Stimulated activated CD8-positive, alpha-beta memory T cell treated with anti-CD3 and anti-CD28 coated beads, Interleukin-4, amount 100 ng/mL, for 4 hours (primary cell): ENCODE measurements at places on chromosomes 11 and 22.

DNA sequence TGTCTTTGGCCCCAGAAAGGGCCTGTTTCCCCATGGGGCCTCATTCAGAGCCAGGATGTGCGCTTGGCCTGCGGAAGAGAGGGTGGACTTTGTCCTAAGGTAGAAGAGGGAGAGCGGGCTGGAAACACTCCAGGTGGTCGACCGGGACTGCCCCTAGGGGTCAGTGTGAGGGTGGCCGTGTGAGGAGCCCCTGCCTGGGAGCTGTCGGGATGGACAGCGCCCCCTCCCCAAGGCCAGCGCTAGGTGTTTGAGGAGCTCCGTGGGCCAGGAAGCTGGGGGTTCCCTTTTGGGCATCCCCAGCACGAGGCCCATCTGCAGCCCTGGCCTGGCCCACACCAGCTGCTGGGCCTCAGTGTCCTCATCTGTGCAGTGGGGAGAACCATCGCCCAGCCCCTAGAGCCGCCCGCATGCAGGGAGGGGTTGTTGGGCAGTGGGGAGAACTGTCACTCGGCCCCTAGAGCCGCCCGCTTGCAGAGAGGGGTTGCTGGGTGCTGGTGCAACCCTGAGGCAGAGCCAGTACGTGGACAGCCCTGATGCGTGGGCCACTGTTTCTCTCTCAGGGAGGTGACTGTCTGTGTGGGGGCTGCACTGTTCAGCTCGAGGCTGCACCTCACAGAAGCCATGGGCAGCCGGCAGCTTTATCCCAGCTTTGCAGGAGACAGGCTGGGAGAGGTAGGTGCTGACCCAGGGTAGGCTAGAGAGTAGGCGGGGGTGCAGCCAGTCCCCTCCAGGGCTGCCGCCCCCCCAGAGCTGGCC is 1319.9 kb downstream of the BRD1 start:
- no peak for DNase-seq

DNA sequence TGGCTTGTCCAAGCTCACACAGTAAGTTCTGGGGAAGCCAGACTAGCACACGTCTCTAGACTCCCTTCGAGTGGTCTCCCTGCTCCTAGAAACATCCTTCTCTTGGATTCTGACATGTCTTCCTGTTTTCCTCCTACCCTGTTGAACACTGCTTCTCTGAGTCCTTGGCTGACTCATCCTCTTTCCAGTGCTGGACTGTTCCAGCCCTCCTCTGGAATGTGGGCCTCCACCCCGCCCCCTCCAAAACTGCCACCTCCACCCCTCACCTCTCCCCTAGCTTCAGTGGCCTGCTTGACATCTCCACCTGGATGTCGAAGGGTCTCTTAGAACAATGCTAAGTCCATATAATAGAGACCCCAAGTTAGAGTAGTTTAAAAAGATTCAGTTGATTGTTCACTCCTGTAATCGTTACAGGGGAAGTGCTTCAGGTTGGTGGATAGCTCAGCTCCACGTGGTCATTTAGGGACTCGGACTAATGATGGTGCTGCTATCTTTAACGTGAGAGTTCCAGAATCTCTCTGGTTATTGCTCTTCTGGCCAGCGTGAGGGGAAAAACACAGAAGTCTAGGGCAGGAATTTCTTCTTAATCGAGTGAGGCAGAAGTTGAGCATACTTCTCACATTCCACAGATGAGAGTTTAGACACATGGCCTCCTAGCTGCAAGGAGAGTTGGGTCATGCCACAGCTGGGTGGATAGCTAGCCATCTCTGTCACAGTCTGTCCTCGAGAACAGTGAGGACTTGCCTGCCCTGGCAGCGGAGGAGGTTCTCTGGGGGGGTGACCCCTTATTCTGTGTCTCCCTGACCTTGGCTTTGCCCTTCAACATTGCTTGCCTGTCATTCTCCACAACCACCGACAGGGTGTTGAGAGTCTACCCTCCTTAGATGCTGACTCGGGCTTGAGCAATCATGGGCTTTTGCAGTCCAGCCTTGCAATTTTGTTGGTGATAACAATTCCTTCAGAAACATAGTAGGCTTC is 4.7 kb upstream of the C11orf96 start:
- no peak for DNase-seq

DNA sequence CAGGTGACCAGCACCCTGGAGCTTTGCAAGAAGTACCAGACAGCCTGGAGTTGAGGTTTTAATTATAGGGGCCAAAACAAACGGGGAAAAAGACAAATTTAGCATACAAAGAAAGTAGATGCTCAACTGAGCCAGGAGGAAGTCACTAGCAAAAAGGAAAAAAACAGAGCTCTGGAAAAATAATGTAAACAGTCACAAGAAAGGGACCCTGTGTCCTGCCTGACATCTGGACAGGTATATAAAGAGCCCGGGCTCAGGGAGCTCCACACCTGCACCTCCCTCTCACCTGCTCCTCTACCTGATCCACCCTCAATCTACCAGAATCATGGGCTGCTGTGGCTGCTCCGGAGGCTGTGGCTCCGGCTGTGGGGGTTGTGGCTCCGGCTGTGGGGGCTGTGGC is at the start of gene KRTAP5-10:
TSS of gene KRTAP5-10 (plus strand) at position 301 of the 400 bp plus-strand sequence. CDS start at position 326, 25 bp downstream.
- no peak for DNase-seq

DNA sequence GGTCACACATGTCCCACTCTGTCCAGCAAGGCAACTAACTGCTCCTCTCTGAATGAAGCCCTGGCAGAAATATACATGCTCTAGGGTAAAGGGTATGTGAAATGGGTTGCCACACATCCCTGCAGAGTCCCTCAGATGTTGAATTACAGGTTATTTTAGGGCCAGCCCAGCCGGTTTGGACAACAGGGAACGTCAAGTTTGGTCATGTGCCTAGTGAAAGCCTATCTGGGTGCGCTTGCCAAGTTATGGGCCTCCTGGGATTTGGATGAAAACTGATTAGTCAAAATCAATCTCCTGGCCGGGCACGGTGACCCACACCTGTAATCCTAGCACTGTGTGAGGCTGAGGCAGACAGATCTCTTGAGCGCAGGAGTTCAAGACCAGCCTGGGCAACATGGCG is 10.4 kb downstream of the AP1B1 start:
- DNase-seq = no peak

DNA sequence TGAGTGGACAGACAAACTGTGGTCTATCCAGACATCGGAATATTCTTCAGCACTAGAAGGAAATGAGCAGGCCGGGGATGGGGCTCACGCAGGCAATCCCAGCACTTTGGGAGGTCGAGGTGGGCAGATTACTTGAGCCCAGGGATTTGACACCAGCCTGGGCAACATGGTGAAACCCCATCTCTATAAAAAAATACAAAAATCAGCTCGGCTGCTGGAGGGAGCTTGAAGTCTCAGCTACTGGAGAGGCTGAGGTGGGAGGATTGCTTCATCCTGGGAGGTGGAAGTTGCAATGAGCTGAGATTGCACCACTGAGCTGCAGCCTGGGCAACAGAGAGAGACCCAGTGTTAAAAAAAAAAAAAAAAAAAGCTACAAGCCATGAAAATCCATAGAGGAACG is 8.0 kb upstream of the CTSD start:
- DNase-seq = no peak

GRCh38 chr22:34017205-34017604 is 96.9 kb upstream of the LARGE1 start:
- DNase-seq = no peak

GRCh38 chr11:113105592-113105991 is 144.4 kb downstream of the NCAM1 start:
- no peak for DNase-seq

DNA sequence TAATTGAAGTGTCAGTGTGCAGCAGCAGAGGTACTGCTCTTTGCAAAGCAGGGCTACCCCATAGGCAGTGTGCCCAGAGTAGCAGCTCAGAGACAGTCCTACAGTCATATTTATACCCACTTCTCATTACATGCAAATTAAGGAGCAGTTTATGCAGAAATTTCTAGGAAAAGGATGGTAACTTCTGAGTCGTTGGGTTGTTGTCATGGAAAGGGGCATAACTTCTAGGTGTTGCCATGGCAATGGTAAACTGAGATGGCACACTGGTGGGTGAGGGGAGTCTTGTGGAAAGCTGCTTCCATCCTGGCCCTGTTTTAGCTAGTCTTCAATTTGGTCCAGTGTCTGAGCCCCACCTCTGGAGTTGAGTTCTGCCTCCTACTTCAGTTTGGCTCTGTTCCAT is 77.4 kb downstream of the MN1 start:
- DNase-seq = no peak

GRCh38 chr22:45321827-45322226 is 12.1 kb downstream of the FAM118A start:
- no peak for DNase-seq

DNA sequence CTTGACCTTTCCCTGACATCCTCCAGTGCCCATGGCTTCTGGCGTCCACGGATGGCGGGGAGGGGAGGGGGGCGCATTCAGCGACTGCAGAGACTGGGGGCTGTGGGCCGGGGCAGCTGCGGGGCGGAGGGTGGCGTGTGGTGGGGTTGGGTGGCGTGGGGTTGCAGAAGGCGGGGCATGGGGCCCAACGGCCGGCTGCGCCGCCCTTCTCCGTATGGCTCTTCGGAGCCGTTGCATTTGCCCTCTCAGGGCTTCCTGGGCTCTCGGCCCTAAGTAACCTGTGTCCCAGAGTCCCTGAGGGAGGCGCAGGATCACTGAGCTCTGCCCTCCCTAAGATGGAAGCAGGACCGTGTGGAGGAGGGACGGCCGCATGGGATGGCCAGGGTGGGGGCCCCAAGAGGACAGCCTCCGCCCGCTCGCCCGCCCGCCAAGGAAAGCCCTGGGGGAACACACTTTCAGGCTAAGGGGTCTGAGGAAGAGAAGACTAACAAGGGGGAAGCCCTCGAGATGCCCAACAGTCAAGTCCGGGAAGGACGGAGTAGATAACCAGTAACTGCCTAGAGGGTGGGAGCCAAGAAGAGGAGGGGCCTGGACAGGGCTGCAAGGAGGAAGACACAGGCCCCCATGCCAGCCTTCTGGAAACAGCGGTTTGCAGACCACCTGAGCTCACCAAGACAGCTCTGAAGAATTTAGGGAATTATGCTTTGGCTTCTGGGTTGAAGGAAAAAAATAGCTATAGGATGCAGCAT is 9.2 kb upstream of the AIFM3 start:
- DNase-seq = no peak

DNA sequence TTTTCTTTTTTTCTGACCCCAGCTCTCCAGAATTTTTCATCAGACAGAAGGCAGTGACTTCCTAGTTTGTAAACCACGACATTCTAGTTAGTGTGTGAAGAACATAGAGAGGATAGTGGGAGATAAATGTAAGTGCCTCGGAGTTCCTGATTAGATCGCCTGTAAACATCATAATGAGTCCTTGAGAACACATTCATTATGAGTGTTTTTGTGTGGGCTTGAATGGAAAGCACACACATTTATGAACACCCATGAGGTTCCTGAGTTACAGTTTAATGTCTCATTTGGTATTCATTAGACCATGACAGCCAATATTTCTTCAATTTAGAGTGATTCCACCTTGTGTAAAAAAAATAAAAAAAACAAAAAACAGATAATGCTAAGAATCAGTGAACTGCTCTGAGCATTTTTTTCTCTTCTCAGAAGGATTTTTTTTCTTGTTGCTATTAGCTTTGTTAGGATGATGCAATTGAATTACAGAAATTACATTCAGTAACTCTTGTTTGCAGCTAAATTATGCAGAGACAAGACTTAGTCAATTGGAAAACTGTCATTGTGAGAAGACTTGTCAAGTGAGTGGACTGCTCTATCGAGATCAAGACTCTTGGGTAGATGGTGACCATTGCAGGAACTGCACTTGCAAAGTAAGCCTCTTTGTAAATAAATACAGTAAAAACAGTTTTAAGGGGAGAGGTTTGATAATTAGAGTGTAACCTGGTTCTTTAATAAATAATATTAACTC is 257.6 kb downstream of the NELL1 start:
- no peak for DNase-seq

GRCh38 chr11:19625438-19625837 is 87.2 kb upstream of the NAV2 start:
- no peak for DNase-seq

- no peak for DNase-seq
Observed at GRCh38 chr11:2473361-2474058, 28.7 kb downstream of the KCNQ1 start.

- DNase-seq = no peak
Observed at GRCh38 chr22:17387356-17387755, 18.1 kb downstream of the CECR2 start.

GRCh38 chr22:20567993-20568417 is 60.6 kb downstream of the MED15 start:
- no peak for DNase-seq

GRCh38 chr11:6151117-6151516 is 19.0 kb downstream of the OR52B2 start:
- no peak for DNase-seq
